Stimulated activated CD8-positive, alpha-beta memory T cell treated with anti-CD3 and anti-CD28 coated beads, Interleukin-4, amount 100 ng/mL, for 24 hours (primary cell): ENCODE measurements at places on chromosomes 3 and 15.

DNA sequence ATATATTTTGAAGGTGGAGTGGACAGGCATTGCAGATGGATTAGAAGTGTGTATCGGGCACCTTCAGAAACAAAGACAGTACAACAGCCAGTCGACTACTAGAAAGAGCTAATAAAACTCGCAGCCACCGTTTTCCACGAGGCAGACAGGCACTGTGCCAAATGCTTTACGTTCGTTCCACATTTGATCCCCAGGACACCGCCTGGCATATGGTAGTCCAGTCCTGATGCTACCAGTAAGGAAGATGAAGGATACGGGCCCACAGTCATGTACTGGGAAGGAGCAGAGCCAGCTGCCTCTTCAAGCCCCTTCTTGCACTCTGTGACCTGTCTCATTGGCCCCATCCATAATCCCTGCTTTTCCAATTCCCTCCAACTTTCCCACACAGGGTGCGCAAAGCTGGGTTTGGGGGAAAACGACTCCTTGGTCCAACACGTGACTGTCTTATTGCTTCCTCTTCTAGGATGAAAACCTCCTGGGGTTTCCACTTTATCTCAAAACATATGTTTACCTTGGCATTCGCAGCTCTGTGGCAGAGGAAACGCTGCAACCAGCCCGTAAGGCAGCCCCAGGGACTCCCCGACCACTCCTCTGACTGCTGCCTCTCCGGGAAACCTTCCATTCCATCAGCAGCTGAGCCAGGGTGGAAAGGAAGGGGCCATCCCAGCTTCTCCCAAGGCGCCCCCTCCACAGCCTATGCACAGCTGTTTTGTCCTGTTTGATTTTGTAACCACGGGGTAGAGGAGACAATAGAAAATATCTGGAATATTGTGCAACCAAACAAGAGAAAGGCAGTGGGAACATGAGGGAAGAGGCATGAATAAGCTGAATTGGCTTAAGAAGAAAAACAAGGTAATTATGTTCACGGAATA, 107.4 kb downstream of the ADAMTS17 start:
- DNase-seq, result no peak

- DNase-seq, result no peak
Measured at GRCh38 chr15:101476756-101477155, 12.8 kb downstream of the PCSK6 start.

DNA sequence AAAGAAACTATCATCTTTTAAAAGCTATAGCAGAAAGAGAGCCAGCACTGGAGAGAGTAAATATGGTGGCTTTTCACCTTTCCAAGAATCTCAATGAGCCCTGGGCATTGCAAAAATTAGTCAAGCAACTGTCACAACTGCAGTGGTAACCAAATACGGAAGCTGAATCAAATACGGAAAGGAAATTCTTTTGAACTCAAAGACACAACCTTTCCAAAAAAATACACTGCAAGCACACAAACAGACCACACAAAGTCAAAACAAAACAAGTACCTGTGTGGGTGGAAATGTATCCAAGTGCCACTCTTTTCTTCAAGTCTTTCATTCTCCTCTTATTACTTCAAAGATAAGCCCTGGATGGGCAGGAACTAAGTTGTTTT, 17.6 kb downstream of the VGLL4 start:
- DNase-seq, result no peak

GRCh38 chr15:73572296-73572695, 60.9 kb downstream of the NPTN start:
- DNase-seq, result no peak

DNA sequence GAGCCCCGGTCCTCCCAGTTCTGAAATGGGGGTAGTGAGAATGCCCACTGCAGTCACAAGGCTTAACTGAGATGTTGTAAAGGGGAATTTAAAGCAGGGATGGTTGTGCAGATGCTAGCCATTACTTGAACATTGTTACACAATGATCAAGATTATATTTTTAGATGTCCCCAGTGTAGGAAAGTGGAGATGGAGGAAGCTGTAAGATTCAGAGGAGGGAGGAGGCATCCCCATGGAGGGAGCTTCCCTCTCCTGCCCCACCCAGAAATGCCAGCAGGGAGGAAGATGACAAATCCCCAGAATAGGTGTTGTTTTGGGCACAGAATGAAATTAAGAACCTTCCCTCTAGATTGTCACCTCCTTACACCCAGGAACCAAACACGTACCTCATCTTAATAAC, 46.1 kb downstream of the EFCAB12 start:
- DNase-seq, result no peak

DNA sequence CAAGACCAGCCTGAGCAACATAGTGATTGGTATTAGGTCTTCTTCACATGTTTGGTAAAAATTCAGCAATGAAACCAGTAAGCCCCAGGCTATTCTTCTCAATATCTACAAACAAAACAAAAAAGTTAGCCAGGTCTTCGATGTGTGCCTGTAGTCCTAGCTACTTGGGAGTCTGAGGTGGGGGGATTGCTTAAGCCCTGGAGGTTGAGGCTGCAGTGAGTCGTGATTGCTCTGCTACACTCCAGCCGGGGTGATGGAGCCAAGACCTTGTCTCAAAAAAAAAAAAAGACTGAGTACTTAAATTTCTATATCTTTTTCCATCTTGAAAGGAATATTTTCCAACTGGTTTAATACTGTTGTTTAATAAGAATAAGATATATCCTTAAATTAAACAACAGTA, 106.8 kb downstream of the MBNL1 start:
- DNase-seq, result no peak

GRCh38 chr3:58665405-58665804, 1.2 kb downstream of the FAM3D start:
- DNase-seq, result no peak

- no peak for DNase-seq
Measured at GRCh38 chr3:15405448-15406050, 21.8 kb downstream of the METTL6 start.

GRCh38 chr3:48407542-48408099, 22.3 kb downstream of the PLXNB1 start:
- no peak for DNase-seq

- no peak for DNase-seq
Measured at GRCh38 chr15:100941536-100941935, 22.4 kb downstream of the LRRK1 start.

- no peak for DNase-seq
Measured at GRCh38 chr3:34947834-34948233, 691.5 kb upstream of the ARPP21 start.

DNA sequence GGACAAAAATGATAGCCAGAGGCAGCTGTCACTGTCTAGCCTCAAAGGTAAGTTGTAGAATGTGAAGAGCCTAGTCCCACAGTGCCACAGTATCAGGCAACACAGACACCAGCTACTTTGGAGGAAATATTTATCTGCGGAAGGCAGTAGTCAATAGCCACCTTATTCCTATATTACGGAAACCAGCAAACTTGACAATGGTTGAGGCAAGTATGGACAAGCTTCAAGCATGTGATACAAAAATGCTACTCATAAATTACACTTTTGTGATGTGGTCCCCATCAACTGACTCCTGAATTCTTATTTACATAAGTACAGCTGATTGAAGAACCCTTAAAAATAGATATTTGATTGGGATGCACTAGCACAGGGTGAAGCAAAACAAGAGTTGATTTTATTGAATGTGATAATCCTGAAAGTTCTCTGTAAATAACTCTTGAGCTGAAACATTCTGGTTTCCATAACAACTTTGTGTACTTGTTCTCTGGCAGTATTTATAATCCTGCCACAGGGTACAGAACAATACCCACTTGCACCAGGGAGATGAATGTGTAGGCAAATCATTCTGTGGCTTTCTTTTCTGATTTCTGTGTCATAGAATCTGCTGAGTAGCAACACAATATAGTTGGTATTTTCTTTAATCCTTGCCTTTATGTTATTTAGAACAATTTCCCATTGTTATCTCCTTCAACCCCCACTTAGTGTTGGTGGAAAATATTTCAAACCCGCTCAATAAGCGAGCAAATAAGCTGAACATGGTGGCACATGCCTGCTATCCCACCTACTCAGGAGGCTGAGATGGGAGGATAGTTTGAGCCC, at the start of gene ANKUB1:
TSS of gene ANKUB1 (minus strand) at position 103 of the 819 bp plus-strand sequence. CDS start 188 bp downstream, outside the sequence.
- no peak for DNase-seq
